ENCODE measurements at places on chromosomes 4 and X.

DNA sequence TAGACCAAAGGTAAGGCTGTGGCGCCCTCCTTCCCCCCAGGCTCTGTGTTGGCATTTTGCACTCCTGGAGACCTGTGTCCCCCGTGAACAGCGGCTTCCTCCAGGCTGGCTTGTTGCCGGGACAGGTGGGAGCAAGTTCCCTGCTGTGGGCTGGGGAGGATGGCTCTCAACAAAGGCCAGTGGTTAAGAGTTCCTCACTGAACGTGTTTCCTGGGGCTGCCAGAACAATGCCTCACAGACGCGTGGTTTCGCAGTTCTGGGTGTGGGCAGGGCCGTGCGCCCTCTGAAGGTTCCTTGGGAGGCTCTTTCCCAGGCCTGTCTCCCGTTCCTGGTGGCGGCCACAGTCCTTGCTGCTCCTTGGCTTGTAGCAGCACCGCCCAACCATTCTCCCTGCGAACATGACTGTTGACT is 33.4 kb downstream of the NELFA start:
- no peaks in the 10 kb centered on the region for H3K4me1 ChIP-seq
- no peak for DNase-seq
- H3K27ac ChIP-seq = no peak overlapping the region
- H3K4me3 ChIP-seq = no peak overlapping the region
- H3K36me3 ChIP-seq = peaks cover 85% of the 10 kb centered on the region

DNA sequence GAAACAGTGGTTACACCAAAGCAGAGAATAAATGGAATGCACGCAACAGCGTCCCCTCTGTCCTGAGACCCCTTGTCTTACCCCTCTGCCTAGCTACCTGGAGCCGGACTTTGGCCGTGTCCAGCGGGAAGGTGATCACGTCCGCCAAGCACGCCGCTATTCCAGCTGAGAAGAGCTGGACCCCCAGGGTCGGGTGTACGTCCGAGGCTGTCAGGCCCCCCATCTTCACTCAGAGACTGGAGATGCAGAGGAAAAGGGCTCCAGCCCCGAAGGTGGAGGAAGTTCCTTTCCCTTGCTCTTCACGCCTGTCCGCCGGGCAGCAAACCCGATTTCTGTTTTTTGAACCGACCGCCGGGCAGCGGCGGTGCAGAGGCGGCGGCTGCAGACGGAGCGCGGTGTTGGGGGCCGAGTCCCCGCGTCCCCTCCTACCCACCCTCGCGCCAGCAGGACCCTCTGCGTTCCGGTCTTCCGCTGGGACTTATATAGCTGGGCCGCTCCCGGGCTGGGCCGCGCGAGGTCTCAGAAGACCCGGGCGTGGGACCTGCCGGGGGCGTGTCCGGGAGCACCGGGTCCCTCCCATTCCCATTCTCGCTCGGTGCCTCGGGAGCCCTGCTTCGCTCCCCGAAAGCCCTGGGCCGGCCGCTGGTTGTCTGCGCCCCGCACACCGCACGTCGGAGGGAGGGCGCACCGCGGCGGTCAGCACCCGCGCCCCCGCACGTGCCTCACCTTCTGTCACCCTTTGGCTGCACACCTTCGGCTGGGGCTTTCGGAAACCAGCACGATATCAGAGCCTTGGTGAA is at the start of gene UCP1:
TSS of gene UCP1 (minus strand) at position 455 of the 800 bp plus-strand sequence. CDS start at position 223, 232 bp downstream.
- H3K4me1 ChIP-seq = peaks cover 2% of the 10 kb centered on the region
- no peak for DNase-seq
- peaks cover 2% of the 10 kb centered on the region for H3K36me3 ChIP-seq
- no peak within 1 kb of the TSS for H3K27ac ChIP-seq

- H3K36me3 ChIP-seq = no peaks in the 10 kb centered on the region
- H3K27me3 ChIP-seq = no peaks in the 10 kb centered on the region
- H3K27ac ChIP-seq = no peak overlapping the region
Measured at GRCh38 chrX:110407910-110408545, 49.4 kb downstream of the RTL9 start.

DNA sequence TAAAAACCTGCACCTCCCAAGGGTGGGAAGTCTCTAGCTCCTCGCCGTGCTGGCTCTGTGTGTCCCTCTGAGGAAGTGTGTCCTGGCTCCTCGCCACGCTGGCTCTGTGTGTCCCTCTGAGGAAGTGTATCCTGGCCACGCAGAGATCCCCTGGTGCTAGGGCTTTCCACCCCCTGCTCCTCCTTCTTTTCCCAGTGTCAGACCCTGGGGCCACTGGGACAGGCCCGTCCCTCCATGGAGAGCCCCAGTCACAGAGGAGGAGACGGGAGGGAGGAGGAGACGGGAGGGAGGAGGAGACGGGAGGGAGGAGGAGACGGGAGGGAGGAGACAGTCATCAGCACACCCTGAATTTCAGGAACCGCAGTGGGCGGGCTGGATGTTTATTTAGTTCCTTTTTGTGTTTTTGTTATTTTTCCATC is 53.8 kb upstream of the HGFAC start:
- no peak overlapping the region for H3K4me3 ChIP-seq
- H3K27ac ChIP-seq = no peak overlapping the region

DNA sequence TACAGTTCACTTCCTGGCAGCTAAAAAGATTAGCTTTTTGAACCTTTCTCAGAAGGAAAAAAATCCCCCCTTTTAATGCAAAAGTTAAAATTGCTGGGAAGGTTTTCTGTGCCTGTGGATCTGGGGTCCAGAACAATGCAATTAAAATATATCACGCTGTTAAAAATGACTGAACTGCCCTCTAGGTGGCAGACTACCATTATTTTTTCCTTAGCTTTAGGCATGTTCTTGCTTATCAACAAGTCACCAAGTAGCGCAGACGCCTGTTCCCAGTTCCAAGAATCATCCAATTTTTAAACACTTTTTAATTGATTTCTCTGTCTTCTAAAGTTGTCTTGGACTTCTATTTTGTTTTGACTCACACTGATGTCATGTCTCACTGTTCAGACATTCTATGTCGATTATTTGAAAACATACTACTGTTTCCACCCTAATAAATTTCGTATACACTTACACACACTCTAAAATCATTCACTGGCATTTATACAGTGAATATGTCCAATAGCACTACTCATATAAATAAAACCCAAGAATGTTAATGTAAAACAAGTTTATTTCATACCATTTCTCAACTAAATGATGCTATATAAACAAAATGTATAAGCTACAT is 661.6 kb downstream of the RAPGEF2 start:
- no peaks in the 10 kb centered on the region for H3K27me3 ChIP-seq
- H3K27ac ChIP-seq = no peak overlapping the region
- no peaks in the 10 kb centered on the region for H3K36me3 ChIP-seq
- no peak overlapping the region for H3K4me3 ChIP-seq

DNA sequence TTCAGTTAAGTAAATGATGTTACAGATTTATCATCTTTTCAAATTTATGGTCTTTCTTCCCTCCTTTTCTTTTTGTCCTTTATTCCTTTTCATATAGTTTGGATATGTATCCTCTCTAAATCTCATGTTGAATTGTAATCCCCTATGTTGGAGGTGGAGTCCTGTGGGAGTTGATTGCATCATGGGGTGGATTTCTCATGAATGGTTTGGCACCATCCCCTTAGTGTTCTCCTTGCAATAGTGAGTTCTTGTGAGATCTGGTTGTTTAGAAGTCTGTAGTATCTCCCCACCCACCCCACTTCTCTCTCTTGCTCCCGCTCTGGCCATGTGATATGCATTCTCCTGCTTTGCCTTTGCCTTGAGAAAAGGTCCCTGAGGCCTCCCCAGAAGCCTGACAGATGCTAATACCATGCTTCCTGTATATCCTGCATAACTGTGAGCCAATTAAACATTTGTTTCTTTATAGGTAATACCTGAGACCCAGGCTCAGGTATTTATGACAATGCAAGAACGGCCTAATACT is 236.7 kb downstream of the PRDM5 start:
- H3K27ac ChIP-seq = no peak overlapping the region
- peaks cover 15% of the 10 kb centered on the region for H3K27me3 ChIP-seq
- H3K4me3 ChIP-seq = no peak overlapping the region
- no peak for DNase-seq

DNA sequence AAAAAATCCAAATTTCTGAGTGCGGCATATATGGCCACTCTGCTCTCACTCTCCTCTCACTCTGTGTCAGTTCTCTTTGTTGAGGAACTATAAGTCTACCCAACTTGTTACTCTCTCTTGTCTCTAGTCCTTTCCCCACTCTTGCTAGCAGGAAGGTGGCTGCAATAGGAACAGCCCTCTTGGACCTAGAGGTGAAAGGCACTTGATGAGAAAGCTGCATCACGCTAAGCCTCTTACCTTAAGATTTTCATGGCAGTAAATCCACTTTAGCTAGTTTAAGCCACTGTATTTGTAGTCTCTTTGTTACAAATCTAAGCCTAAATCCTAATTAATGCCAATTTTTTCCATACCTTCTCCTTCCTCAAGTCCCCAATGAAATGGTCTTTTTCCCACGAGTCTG is 189.9 kb downstream of the NKX6-1 start:
- no peaks in the 10 kb centered on the region for H3K4me1 ChIP-seq
- H3K4me3 ChIP-seq = no peak overlapping the region
- no peak overlapping the region for H3K27ac ChIP-seq
- H3K36me3 ChIP-seq = no peaks in the 10 kb centered on the region

- peak overlapping the region; percentile 72 for H3K4me3 ChIP-seq
- H3K27ac ChIP-seq = no peak overlapping the region
- H3K4me1 ChIP-seq = peaks cover 13% of the 10 kb centered on the region
- peaks cover 61% of the 10 kb centered on the region for H3K27me3 ChIP-seq
Measured at GRCh38 chr4:169269916-169270809, 593 bp downstream of the SH3RF1 start.

GRCh38 chrX:18793601-18794089 is 86.2 kb downstream of the PPEF1 start:
- peaks cover 2% of the 10 kb centered on the region for H3K27me3 ChIP-seq
- H3K36me3 ChIP-seq = no peaks in the 10 kb centered on the region
- no peak overlapping the region for H3K4me3 ChIP-seq
- DNase-seq = no peak

- no peak for DNase-seq
- no peaks in the 10 kb centered on the region for H3K4me1 ChIP-seq
- H3K36me3 ChIP-seq = no peaks in the 10 kb centered on the region
- H3K27me3 ChIP-seq = peaks cover 5% of the 10 kb centered on the region
Measured at GRCh38 chr4:183241322-183241640, 78.8 kb downstream of the CLDN22 start.

GRCh38 chrX:3271834-3272186 is 74.6 kb downstream of the MXRA5 start:
- DNase-seq = no peak
- H3K36me3 ChIP-seq = no peaks in the 10 kb centered on the region
- H3K27ac ChIP-seq = no peak overlapping the region
- no peaks in the 10 kb centered on the region for H3K27me3 ChIP-seq
- no peak overlapping the region for H3K4me3 ChIP-seq
- no peaks in the 10 kb centered on the region for H3K4me1 ChIP-seq

GRCh38 chrX:138298268-138298667 is 413.2 kb downstream of the FGF13 start:
- no peak for DNase-seq
- no peaks in the 10 kb centered on the region for H3K36me3 ChIP-seq
- no peak overlapping the region for H3K4me3 ChIP-seq
- no peaks in the 10 kb centered on the region for H3K27me3 ChIP-seq
- no peaks in the 10 kb centered on the region for H3K4me1 ChIP-seq

DNA sequence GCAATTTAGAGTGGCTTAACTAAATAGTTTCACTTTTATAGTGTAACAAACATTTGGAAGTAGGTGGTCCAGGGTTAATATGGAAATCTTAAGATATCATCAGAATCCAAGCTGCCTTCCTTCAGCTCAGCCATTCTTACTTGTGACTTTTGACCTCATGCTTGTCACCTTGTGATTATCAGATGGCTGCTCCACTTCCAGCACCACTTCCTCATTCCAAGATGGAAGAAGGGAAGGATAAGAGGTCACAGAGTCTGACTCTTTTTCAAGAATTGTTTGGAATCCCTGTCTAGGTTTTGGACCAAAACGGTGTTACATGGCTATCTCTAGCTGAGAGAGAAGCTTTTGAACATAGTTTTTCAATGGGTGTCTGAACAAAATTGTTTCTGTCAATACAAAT is 39.9 kb downstream of the MTTP start:
- no peak for DNase-seq
- H3K4me3 ChIP-seq = no peak overlapping the region
- no peak overlapping the region for H3K27ac ChIP-seq
- H3K27me3 ChIP-seq = peaks cover 15% of the 10 kb centered on the region

Data from activated CD4-positive, alpha-beta memory T cell treated with anti-CD3 and anti-CD28 coated beads, Interleukin-2, amount 10 ng/mL, durations not matched to agents 7 days and 5 days (primary cell).